Stimulated activated CD8-positive, alpha-beta memory T cell treated with anti-CD3 and anti-CD28 coated beads, Interleukin-15, amount 100 ng/mL, for 1 hour (primary cell): ENCODE measurements at places on chromosomes 7 and 10.

- no peak for DNase-seq
These were observed 64.2 kb downstream of the PRPF18 start for GRCh38 chr10:13650961-13651360.

- DNase-seq = no peak
These were observed 131.5 kb upstream of the LAMB4 start for GRCh38 chr7:108261560-108262255.

- DNase-seq = no peak
These were observed 41.3 kb downstream of the CCDC6 start for GRCh38 chr10:59865101-59865500.

DNA sequence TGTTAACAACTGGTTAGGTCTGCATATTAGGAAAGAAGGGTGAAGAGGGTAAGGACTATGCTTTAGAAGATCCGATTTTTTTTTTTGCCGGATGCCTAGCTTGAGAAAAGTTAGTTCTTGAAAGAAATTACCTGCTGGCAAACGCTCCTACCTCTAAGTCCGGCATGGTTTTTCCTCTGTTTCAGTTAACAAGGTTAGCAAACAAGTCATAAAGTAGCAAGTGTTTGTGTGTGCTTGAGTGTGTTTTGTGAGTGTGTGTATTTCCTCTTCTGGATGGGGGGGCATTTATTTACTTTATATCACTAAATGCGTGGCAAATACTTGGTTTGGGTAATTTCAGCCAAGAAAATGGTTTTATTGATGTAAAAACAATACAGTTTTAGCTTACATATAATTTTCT lies 195.6 kb downstream of the SUGCT start:
- no peak for DNase-seq

GRCh38 chr7:37076668-37077067 lies 352.4 kb upstream of the AOAH start:
- no peak for DNase-seq

DNA sequence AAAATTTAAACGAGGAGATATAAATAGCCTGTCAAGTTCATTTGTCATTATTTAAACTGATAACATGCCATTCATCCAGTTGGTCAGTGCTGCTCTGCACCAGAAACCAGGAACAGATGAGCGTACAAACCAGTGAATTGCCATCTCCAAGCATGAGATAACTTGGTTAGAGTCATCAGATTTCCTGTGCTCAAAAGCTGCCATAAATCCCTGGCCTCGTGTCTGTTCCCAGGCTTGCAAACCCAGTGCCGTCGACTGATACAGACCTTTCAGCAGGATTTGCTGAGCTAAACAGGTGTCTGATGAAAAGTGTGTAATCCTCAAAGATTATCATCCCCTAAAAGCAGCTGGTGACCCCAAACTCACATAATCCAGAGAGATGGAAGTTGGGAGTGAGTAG lies 96.0 kb upstream of the SAMD8 start:
- DNase-seq = no peak

GRCh38 chr7:108044345-108044744 lies 41.4 kb upstream of the LAMB1 start:
- DNase-seq = no peak

DNA sequence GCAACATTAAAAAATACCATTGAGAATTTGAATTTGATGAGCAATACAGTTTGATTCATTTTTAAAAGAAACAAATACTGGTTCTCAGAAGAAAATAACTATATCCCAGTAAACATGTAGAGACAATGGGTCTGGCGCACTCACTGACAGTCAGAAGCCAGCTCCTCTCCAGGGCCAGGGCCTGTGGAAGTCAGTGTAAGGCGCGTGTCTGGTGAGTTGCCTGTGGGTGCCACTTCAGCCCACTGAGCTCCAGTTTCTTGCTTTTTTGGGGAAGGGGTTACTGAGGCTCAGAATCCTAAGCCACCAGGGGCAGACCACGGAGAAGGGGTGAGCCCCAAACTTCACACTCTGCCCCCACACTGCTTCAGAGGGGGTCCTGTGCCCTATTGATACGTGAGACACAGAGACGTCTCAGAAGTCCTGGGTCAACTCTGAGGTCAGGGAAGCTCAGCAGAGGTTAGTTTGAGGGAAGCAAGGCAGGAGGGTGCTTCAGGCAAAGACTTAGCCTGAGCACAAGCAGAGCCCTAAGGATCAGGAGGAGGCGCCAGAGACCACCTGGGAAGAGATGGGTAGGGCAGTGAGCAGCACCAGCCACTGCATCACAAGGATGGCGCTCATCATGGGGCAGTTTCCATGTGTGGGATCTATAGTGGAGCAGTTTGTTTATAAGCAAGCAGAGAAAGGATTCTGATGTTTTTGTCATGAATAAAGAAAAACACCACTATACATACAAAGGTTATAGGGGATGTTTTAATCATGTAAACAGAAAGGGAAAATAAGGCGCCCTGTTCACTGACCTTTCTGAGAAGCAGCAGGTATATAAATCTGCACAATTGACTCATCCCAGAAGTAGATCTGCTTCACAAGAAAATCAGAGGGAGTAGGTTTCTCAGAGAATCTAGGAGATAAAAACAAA lies 95.7 kb downstream of the PKD1L1 start:
- DNase-seq = no peak

GRCh38 chr7:138127996-138128395 lies 51.7 kb downstream of the AKR1D1 start:
- no peak for DNase-seq

DNA sequence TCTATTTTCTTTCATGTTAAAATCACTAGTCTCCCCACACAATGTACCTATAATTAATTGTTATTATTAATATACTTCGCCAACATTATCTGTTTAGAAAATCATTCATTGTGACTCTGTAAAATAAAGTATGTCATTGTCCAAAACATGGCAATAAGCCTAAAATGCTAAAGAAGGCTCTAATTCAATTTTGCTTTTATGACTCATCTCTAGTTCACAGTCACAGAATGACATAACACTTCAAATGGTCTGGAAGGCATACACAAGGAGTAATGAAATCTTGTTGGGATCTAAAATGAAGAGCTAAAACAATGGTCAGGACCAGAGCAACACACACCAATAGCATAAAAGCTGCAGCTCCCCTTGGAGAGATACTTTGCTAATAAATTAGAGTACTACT lies 505.8 kb downstream of the GPAM start:
- DNase-seq = no peak

DNA sequence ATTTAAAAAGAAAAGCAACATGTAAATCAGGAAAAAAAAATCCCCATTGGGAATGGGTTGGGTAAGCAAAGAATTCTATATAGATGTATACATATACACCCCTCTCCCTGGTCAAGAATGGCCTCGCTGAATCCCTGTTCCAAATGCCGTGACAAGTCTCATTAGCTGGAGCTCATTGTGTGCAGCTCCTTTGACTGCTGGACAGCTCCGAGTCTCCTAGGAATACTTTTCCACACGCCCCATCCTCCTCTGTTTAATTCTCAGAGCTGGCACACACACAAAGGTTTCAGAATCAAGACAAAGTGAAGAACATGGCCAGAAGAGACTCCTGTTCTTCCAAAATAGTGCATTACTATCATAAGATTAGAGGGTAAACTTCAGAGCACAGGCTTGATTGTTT lies 130.9 kb upstream of the MKLN1 start:
- no peak for DNase-seq

- DNase-seq = peak; percentile 29
These were observed at the start of gene BLVRA for GRCh38 chr7:43758029-43758821. BLVRA (plus strand) TSS chr7:43758680; CDS start chr7:43771159, 12,479 bp downstream.

DNA sequence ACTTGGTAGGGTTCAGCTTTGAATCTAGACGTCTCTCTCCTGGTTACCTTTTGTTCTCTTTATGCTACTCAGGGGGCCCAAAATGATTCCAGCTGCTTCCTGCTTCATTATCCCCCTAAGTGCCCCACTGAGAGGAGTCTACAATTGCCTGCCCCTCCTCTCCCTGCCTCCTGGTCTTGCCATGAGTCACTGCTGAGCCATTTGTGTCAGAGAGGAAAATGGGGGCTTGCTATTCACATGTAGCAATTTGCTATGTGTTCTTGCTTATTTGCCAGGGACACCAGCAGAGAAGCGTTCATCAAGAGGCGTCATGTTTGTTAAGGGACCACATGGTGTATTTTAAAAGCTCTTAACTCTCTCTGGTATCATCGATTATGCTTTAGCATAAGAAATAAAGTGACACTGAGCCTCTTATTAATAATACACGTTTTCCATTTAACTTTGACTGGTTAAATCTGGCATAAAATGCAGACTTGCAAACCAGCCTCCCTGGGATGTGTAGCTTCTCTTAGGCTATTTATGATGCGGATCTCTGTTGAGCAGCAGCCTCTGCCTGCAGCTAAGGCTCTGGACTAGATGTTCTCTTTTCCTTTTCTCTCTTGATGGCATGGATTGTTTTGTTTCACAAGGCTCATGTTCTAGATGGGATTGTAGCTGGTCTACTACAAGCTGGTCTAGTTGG lies 239.3 kb downstream of the AUTS2 start:
- DNase-seq = no peak

DNA sequence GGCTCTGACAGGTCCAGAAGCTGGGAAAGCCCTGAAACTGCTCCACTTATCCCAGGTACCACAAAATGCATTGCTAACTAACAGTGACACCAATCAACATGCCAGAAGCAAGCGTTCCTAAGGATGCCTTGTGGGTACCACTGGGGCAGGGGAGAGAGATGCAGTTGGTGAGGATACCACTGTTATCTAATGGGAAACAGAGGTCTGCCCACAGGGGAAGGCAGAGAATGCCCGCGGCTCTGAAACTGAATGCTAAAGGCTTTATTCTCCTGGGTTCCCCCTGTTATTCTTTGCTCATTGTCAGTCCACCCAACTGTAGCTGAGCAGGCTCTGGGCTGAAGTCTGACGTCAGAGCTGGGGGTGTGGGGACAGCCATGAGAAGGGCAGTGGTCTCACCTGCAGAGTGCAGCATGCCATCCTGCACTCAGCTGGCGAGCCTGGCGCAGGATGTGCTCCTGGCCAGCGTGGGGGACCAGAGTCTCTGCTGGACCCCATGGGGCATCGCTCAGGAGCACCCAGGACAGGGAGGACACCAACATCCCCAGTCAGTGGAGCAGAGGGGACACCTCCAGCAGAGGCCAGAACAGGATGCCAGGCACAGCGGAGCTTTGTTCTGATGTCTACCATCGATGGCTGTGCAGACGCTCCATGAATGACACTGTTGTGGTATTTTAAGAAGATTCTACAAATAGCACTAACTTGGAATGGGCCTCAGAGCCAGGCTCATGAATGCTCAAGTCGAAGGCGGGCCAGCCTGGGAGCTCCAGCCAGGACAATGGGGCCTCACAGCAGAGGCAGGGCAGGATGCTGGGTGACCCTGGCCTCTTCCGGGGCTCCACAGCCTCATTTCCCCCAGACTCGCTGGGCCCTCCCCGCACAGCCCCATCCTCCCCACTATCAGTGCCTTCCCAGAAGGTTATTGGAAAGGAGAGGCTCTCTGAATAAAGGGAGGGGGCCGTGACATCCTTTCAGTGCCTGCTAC lies 95.8 kb downstream of the ARHGAP22 start:
- DNase-seq = no peak

DNA sequence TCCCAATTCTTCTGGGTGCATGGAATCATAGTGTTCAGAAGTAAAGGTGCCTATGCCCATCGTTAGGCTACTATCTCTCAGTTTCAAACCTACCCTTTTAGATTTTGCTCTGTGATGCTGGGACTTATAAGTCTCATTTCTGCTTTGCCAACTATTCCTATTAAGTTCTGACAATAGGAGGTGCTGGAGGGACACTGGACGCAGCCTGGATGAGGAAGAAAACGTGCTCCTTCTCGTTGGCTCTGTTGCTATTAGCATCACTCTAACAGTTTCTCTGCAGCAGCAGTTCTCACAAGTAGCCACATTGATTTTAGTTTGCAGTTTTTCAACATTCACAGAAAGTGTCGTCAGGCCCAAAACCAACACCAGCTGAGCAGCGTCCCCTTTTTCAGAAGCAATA lies 72.4 kb downstream of the ABCC2 start:
- DNase-seq = no peak
